Choroid plexus epithelial cell (primary cell): ENCODE measurements at places on chromosomes 5 and 9.
A peak's percentile ranks its signal among the peaks of the same experiment; 100 is the strongest.

- DNase-seq, result no peak
Measured at GRCh38 chr5:1185629-1186350, 15.6 kb upstream of the SLC6A19 start.

DNA sequence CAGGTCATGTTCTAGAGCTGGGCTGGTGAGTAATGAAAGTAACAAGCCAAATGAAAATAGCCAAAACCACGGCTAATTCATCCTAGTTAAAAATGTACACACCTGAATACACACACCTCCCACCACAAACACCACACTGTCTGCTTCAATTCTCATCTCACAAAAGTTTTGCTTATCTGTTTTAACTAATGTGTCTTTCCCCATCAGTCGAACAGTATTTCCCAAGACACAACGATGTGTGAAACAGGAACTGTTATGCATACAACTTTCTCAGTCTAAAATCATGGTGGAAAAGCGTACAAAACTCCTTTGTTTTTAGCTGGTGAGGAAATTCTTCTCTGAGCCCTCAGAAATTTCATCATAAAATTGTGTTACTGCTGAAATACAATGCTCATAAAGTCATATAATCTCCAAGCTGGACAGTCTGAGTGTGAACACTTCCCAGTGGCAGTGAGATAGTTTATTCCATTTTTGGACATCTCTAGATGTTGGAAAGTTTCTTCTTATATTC, 242.4 kb downstream of the EFNA5 start:
- DNase-seq, result no peak

- DNase-seq, result no peak
Measured at GRCh38 chr9:2065704-2066103, 50.6 kb downstream of the SMARCA2 start.

DNA sequence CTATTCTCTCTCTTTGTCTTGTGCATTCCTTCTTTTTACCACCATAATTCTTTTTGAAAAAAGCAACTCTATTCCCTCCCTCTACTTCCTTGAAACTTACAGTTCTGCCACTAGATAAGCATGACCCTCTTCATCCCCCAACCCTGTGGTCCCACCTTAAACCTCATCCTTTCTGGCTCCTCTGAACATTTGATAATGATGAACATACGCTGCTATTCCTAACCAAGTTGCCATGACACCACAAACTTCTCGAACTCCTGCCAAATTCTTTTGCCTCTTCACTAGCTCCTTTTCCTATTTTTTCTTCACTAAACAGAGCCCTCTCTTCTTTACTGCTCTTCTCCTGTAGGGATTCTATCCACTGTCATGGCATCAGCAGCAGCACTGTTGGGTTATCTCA, 57.1 kb downstream of the MOCS2 start:
- no peak for DNase-seq

GRCh38 chr9:33125871-33126823, 41.0 kb downstream of the B4GALT1 start:
- no peak for DNase-seq

DNA sequence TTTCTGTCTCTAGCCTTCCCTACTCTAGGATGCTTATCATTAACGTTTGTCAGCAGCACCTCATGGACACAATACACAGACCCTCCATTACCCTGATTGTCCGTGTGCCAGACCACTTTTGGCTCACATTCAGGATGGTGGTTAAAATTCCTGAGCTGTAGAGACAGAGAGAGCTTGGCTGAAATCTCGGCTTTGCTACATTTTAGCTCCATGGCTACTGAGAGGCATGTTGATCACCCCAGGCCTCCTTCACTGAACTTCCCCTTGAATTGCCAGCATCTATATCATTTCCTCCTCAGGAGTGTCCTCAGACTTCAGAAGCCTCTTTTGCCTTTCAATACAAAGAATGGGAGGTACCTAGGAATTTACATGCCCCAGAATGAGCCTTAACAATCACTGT, 104.7 kb upstream of the ISL1 start:
- no peak for DNase-seq

DNA sequence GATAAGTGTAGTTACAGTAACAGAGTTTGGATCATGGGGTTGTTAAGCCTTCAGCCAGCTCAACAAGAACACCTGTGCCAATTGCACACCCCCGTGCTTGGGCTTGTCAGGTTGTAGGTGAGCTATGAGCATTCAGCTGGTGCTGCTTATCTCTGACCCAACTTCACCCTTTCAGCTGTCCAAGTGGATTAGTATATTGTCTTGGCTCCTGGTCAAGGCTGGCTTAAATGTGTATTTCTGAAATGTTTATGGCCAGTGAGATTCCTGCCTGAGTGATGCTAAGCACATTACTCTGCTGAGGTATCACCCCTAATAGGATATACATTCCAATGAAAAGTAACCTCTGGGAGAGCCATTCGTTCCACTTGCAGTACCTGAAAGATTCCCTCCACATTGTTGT, 44.2 kb upstream of the LMNB1 start:
- DNase-seq, result no peak

DNA sequence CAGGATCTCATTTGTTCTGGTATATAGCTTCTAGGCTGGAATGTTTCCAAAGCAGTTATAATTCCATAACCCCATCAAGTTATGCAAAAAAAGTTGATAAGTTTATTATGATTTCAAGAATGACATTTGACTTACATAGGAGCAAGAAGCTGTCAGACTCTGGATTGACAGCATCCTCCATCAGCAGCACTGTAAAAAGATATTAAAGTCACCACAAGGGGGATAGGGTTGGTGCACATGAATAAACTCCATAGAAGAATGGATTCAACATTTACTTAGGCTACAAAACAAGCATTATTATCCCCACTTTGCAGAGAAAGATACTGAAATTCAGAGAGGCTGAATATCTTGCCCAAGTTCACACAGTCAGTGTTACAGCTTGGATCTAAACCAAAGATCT, 208.9 kb upstream of the SLC30A5 start:
- DNase-seq, result peak; percentile 36

- DNase-seq, result no peak
Measured at GRCh38 chr5:957748-958485, 50.7 kb upstream of the NKD2 start.

GRCh38 chr5:2587189-2588031, 164.1 kb downstream of the IRX2 start:
- no peak for DNase-seq

GRCh38 chr5:154984946-154985516, 28.5 kb upstream of the KIF4B start:
- no peak for DNase-seq
